NAMALWA (cell line): ENCODE measurements at places on chromosomes 3 and 15.

GRCh38 chr3:66693461-66694031 lies 192.7 kb upstream of the LRIG1 start:
- DNase-seq = no peak

GRCh38 chr3:39467394-39468107 lies at the start of gene MOBP:
TSS of gene MOBP (plus strand) at chr3:39467680. CDS start at chr3:39502070, 34,390 bp downstream.
- DNase-seq = no peak

DNA sequence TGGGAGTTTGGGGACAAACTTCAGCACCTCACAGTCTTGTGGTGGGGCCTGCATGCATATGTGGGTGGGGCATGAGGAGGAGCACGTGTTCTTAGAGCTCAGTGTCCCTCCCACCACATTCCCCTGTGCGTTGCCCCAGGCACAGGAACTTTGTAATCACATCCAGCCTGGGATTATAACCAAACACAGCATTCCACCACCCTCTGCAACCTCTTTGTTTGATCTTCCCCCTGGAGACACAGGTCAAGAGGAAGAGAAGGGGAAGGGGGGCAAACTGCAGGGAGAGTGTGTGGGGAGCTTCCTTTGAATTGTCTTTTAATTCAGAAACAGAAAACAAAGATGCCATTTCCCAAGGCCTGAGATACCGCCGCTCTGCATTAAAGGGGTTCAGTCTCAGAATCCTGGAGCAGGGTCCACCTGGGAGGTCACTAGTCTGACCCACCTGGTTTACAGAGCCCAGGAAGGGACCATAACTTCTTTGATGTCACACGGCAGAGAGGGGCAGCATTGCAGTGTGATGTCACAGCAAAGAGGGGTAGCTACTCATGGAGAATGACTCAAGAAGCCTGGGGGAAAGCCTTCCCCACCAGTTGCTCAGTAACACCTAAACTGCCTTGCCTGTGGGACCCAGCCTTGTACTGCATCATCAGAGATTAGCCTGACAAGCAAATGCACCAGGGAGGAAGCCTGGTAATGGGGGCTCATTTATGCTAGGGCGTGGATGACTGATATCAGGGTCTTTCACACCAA lies 106.3 kb upstream of the RNU6-1 start:
- no peak for DNase-seq

- DNase-seq = no peak
Measured at GRCh38 chr15:44956388-44956787, at the start of gene TERB2. TSS of gene TERB2 (plus strand) at chr15:44956687. CDS start at chr15:44956719, 32 bp downstream.

GRCh38 chr15:27238707-27239423 lies 267.9 kb downstream of the GABRG3 start:
- no peak for DNase-seq

DNA sequence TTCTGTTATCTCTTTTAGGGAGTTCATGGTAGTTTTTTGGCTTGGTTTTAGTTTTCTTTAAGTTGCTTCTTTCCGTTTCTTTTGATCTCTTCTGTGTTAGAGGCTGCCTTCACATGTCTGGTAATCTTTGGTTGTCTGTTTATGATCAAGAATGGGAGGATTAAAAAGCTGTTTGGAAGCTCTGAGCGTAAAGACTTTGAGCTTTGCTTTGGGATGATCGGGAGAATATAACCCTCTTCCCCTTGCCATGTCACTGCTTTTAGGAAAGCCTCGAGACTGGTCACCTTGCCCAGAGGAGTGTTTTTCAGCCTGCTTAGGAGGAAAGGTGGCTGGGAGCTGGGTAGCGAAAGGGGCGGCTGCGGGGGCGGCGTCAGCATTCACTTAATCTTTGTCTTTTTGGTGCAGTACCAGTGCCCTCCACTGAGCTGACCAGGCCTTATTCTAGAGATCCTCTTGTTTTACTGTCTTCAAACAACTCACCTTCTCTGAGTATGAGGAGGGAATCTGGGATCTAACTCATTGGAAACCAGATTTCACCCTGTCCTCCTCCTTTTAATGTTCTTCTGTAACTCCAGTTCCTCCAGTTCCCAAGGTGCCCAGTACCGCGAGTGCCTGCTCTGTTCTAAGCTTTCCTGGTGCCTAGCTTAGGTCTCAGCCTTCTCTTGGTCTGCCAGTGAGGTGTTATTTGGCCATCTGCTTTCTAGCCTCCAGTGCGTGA lies 15.5 kb downstream of the TATDN2 start:
- peak; percentile 65 for DNase-seq
